Activated CD8-positive, alpha-beta memory T cell treated with anti-CD3 and anti-CD28 coated beads, Interleukin-2, amount 50 U/mL, for 48 hours (primary cell): ENCODE measurements at places on chromosomes 1 and 21.
A peak's percentile ranks its signal among the peaks of the same experiment; 100 is the strongest.

GRCh38 chr1:164559342-164560051, 513 bp downstream of the PBX1 start:
- DNase-seq, result no peak

DNA sequence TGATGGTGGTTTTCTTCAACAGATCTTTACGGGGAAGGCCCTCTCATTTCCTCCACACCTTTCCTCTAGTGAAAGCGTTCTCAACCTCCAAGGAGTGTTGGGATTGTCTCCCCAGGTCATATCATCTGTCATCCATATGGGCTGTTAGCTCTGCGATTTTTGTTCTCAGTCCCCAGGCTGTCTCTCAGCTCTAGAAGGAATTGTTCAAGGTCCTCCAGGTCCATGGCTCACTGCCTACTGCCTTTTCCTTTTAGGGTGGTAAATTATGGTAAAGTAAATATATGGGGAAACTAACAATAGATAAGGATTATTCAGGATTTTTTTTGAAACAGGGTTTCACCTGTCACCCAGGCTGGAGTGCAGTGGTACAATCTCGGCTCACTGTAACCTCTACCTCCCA, 37.6 kb downstream of the ELF3 start:
- DNase-seq, result no peak

DNA sequence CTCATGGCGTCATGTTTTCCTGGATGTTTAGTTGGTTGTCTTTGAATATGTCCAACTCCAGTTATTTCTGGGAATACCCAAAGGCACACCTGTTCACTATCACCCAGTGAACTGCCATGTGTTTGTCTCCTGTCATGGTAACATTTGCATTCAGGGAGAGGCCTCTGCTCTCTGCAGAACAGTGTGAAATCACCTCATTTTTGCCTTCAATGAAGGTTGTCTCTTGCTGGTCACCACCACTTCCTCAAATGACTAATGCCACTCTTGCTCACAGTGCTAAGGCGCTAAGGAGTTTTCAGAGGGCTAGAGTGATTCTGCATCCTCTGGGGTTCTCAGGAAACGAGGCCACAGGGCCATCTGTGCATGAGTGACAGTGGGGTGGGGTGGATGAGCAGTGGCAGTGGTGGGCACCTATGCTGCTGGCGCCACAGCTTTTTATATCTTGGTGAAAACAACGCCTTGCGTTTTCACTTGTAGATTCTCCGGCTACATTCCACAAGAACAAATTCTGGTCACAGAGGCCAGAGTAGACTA, 60.0 kb upstream of the ATP5PO start:
- DNase-seq, result peak; percentile 84

GRCh38 chr1:207825719-207826556, 74.1 kb downstream of the CD46 start:
- peak; percentile 86 for DNase-seq

GRCh38 chr1:244113532-244114320, 62.6 kb downstream of the ZBTB18 start:
- DNase-seq, result no peak

DNA sequence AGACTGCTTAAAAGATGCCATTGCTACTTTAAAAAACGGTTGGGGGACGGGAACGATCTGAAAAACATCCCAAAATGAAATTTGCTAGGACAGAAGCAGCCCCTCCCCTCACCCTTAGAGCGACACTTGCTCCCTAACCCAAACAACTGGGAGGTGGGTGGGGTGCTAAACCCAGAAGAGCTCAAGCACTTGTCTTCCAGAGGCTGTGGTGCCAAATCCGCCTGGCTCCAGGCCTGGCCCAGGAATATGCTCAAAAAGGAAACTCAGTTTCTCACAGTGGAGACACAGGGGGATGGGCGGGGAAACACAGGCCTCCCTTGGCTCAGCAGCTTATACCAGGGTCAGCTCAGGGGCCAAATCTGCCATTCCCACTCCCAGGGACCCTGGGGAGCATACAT, 644 bp upstream of the PBXIP1 start:
- DNase-seq, result no peak

- DNase-seq, result no peak
These were observed 1.7 kb downstream of the IGFN1 start for GRCh38 chr1:201192261-201192788.

GRCh38 chr1:21663248-21663950, 5.8 kb downstream of the RAP1GAP start:
- DNase-seq, result no peak

DNA sequence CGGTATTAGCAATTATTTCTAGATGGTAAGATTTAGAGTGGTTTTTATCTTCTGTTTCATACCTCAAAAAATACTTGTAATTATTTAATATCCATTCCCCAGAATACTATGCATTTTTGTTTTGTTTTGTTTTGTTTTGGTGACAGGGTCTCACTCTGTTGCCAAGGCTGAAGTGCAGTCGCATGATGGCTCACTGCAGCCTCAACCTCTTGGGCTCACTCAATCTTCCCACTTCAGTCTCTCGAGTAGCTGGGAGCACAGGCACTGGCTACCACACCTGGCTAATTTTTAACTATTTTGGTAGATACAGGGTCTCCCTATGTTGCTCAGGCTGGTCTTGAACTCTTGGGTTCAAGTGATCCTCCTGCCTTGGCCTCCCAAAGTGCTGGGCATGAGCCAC, 252.7 kb downstream of the AKT3 start:
- no peak for DNase-seq

GRCh38 chr1:19357299-19357986, 45.3 kb downstream of the SLC66A1 start:
- no peak for DNase-seq

DNA sequence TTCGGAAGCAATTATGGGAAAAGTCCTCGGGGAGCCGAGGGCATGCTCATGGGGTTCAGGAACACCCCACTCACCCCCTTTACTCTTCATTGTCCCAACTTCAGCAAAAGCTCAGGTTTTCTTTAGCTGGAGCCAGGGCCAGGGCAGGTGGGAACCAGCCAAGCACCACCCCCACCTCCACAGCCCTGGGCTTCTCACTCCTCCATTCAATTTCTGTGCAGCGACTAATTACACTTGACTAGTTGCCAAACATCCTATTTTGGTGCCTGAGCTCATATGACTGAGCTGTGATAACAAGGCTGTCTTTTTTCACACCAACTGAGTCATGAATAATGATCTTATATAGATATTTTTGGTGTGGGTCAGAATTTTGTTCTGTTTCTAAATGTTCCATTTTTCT, 257.2 kb upstream of the AJAP1 start:
- DNase-seq, result no peak

DNA sequence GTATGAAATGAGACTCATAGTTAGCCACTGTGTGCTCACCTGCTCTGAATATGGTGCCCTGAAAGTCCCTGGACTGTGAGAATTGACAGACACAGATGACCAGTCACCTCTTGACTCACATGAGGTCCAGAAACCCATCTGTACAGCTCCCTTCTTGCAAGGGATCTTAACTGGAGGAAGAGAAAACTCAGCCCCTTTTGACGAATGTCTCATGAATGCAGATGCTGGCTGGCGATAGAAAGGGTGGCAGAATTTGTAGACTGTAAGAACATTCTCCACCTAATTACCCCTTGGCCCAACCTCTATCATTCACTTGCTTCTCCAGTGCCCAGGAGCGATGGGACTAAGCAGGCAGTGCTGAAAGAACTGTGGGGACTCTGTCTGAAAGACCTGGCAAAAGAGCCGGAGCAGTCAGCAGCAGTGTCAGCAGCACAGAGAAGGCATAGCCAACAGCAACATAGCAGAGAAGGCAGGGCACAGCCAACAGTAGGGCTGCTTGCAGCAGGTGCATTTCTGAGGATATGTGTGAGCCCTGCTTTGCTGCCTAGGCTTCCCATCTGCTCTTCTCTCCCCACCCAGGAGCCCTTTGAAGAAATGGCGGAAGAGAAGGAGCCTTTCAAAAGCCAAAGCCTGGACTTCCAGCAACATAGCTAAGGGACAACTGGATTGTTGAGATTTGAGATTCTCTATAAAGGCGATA, 25.8 kb upstream of the IFNGR2 start:
- no peak for DNase-seq

- no peak for DNase-seq
These were observed 14.2 kb upstream of the ACKR1 start for GRCh38 chr1:159190441-159190840.

GRCh38 chr21:16117851-16118590, 388.2 kb downstream of the USP25 start:
- DNase-seq, result no peak

DNA sequence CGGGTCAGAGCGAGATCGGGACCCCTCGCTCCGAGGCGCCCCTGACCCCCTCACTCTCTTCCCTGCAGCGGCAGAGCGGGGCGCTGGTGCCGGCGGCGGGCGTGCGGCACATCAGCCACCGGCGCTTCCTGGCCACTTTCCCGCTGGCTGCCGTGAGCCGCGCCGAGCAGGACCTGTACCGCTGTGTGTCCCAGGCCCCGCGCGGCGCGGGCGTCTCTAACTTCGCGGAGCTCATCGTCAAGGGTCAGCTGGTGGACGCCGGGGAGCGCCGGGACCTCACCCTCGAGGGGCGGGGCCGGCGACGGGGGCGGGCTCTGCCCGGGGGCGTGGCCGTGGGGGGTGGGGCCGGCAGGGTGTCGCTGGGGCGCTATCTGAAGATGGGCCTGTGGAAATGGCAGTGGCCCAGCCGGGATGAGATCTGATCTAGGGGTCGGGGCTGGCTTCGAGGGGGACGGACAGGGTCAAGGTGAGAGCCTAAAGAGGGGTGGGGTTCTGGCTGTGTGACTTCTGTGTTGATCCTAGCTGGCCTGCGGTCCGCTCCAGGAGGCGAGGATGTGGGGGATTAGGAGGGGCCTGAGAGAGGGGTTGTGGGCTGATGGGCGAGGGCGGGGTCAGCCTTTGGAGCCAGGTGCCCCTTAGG, 23.6 kb downstream of the PTPRU start:
- peak; percentile 75 for DNase-seq

DNA sequence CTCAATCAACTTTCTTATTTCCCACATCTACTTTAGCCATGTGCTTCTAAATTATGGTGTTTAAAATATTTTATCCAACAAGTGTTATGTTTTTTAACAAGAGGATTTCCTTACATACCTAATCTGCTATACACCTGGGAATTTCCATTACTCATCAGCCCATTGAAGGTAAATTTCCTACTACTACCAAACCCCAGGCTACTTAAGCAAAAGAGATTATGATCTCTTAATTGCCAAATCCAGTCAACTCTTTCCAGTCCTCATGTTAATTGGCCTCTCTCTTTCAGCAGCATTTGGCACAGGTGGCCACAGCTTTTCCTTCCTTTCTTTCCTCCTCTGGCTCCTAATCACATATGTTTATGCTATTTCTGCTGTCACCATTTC, 5.1 kb upstream of the C1orf162 start:
- no peak for DNase-seq

DNA sequence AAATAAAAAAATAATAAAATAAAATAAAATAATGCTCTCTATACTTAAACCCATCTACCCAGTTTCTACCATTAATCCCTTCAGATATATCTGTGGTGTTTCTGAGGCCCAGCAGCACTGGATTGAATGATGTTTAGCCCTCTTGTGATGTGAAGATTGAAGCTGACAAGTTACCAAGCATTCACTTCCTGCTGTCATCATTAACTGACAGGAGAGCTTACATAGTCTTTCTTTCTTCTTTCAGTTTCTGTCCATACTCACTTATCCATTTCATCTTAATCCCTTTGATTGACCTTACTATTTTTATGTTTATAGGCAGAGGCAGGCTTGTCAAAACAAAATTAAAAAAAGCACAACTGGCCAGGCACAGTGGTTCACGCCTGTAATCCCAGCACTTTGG, 38.8 kb upstream of the PGD start:
- DNase-seq, result no peak

DNA sequence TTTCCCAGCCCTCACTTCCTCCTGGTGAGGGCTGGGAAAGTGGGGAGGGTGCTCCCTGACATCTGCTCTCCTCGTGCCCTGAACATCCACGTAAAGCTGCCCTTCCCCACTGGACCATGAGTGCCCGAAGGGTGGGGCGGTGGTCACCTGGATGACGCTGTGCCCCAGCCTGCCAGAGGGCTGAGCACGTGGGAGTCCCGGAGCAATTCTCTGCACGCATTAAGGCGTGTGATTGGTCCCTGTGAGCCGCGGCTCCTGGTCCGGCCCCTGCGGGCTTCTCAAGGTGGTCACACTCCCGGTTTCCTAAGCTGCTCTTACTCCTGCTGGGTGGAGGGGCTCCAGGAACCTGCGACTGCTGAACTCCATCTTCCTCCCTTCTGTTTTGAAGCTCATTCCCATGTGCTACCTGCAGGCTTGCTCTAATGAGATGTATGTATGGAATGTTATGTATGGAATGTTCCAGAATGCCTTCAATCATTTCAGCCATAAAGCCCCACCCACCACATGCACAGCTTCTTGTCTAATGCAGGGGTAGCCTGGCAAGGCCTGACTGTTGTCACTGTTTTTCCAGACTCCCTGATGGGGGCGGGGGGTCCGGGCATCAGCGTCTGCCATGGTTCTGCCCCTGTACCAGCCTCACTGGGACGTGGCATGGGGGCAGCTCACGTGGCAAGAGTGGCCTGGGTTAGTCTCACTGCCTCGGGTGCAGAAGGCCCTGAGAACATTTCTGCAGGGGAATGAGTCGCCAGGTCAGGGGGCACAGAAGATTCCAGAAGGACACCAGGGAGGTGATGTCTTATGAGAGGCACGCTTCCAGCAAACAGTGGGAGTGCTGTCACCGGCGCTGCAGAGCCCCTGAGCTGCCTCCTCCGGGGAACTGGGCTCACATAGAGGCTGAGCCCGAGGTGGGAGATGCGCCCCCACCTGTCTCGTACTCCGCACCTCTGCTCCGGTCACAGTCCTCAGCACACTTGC, 19.4 kb downstream of the KRTAP10-1 start:
- no peak for DNase-seq

DNA sequence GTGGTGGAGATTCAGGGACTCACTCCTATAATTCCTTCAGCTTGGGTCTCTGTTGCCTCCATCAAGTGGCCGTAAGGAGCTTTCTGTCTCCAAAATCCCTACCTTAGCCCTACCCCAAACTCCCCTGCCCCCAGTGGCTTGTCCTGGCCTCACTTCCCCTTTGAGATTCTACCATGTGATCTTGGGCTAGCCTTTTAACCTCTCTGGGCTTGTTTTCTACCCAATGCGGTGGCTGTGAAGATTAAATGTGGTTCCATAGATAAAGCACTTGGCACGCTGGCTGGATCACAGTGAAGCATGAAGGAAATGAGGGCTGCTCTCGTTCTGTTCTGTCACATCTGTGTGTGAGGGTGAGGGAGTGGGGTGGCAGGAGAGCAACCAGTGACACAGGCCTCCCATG, 43.6 kb downstream of the FAAH start:
- no peak for DNase-seq
